ENCODE measurements at places on chromosomes 4 and X.

DNA sequence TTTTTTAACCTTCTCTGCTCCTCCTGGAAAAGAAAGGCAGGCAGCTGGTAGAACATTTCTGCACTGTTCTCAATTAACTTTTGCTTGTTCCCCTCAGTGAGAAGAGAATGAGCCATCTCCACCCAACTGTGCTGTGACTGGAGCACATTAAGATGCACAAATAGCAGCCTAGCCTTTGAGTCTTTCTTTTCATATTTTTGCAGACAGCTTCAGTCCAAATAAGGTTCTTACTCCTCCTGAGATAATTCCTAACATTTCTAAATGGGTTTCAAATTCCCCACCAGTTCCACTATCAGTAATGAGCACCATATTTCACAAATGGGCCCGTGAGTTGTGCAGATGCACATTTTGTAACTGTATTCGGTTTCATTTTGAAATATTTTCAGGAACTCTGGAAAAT is 118.6 kb downstream of the SPCS3 start:
- DNase-seq = no peak

- no peak for DNase-seq
Observed at GRCh38 chr4:52198294-52198693, 147.2 kb downstream of the SPATA18 start.

DNA sequence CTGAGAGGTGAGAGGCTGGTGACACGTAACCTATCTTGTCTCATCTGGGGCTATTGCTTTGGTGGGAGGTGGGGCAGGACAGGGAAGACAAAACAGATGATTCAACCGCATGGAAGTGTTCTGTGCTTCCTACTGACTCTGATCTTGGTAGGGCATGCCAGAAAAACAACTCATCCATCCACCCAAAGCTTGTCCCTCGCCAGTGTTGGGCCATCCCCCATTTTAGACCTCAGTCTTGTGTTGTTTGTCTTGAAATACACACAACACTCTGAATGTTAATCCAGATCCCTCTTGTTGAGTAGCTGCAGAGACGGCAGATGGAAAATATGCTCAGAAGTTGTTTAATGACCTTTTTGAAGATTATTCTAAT is 377 bp downstream of the CHRNA9 start:
- no peak for DNase-seq

GRCh38 chr4:6420036-6420435 is 52.4 kb downstream of the PPP2R2C start:
- DNase-seq = no peak

DNA sequence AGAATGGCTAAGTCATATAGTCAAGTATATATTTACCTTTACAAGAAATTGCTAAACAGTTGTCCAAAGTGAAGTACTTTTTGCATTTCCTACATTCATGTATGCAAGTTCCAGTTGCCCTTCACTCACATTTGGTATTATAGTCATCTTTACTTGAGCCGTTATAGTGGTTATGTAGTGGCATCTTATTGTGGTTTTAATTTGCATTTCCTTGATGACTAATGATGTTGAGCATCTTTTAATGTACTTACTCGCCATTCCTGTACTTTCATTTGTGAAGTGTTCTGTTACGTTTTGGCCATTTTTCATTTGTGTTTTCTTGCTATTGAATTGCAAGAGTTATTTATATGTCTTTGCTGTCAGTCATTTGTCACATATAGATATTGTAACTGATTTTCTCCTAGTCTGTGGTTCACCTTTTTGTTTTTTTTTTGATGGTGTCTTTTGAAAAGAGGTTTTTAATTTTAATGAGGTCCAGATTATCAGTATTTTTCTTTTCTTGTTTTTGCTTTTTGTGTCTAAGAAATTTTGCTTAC is 27.6 kb downstream of the ARFIP1 start:
- no peak for DNase-seq

GRCh38 chr4:167890226-167890625 is 202.1 kb upstream of the ANXA10 start:
- no peak for DNase-seq

All from T-helper 9 cell (primary cell).